Retinal pigment epithelial cell (primary cell): ENCODE measurements at places on chromosomes 2 and 18.

DNA sequence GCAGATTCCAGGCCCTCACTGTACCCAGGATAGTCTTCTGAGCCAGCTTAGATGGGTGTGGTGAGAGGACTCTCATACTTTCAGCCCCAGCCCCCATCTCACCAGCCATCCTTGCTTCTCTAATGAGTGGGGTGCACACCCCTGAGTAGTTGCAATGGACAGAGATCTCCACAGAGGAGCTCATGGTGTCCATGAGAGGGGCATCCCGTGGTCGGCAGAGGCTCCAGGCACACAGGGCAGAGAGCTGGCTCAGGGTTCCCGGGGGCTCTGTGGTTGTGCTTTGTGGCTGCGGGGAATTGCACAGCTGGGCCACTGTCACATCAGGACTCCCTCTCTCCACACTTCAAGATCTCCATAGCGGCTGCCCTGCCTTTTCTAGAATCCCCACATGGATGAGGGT is 226.0 kb upstream of the PXDN start:
- no peak for DNase-seq

DNA sequence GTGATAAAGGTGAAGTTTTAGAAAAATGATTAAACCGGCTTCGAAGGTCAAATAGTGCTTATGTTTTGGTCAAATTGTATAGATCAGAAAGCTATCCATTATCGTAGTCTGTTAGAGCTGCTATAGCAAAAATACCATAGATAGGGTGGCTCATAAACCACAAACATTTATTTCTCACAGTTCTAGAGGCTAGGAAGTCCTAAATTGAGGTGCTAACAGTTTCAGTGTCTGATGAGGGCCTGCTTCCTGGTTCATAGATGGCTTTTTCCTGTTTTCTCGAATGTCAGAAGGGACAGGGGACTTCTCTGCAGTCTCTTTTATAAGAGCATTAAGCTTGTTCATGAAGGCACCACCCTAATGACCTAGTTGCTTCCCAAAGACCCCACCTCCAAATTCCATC is 186.6 kb upstream of the ERBB4 start:
- DNase-seq = no peak

- DNase-seq = peak; percentile 77
Observed at GRCh38 chr2:19901442-19902215, at the start of gene TTC32. Gene TTC32 (minus strand): TSS chr2:19901983. CDS start chr2:19901854, 129 bp downstream.

DNA sequence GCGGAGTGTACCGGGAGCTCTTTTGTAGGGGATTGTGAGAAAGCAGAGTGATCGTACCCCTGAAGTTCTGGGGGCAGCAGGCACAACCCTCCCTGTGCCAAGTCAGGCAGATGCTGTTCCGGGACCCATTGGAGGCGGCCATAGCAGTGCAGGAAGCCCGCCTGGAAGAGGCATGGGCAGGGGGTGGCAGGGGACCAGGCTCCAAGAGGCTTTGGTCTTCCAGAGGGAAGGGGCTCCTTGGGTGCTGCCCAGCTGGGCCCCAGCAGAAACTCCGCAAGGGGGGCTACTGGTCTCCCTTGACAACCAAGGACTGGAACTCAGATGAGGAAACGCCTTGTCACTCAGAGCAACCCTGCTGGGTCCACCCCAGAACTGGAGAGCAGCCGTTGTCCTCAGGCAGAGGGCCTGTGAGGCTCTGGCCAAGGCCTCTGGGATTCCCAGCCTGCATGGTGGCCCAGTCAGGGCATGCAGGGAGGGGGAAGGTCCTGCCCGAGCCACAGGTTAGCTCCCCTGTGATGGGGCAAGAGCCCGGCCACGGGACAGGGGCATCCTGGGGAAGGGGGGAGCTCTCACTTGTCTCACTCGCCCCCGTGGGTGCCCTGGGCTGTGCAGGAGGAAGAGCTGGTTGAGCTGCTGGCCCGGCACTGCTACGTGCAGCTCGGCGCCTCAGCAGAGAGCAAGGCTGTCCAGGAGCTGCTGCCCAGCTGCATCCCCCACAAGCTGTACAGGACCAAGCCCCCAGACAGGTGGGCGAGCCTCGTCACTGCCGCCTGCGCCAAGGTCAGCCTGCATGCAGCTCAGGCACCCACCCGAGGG is 21.0 kb upstream of the GPR17 start:
- DNase-seq = no peak

DNA sequence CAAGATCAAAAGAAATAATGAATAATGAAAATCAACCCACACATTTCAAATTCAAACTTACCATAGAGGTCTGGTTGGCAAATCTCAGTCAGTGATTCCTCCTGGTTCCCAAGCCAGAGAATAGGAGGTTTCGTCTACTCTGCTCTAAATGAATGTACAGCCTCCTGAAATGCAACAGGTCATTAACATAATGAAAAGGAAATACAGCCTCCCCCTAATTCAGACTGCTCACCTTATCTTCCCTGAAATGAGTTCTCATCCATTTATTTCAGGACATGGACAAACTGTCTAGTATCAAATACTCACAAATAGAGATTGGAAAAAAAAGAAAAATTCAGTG is 43.4 kb upstream of the CYTIP start:
- DNase-seq = no peak

DNA sequence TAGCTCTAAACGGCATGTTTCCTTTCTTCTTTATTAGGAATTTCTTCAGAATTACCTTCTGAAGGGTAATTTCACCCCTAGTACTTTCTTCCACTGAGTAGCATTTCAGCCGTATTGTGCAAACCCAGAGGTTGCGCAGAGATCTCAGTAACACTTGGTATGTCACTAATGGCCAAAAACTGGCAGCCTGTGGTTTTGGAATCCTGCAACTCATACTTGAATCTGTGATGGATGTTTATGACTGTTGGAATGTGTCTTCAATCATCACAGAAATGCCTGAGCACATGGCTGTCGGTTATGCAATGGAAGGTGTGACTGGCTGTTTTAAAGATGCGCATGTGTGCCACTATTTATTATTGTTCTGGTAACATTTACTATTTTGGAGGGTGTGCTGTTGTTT is 100.0 kb downstream of the COLEC12 start:
- DNase-seq = no peak

- no peak for DNase-seq
Observed at GRCh38 chr18:8413751-8414150, 195.5 kb upstream of the RAB12 start.

GRCh38 chr2:229265727-229266126 is 5.4 kb downstream of the PID1 start:
- no peak for DNase-seq

GRCh38 chr18:37674570-37674969 is 109.0 kb upstream of the CELF4 start:
- DNase-seq = no peak

DNA sequence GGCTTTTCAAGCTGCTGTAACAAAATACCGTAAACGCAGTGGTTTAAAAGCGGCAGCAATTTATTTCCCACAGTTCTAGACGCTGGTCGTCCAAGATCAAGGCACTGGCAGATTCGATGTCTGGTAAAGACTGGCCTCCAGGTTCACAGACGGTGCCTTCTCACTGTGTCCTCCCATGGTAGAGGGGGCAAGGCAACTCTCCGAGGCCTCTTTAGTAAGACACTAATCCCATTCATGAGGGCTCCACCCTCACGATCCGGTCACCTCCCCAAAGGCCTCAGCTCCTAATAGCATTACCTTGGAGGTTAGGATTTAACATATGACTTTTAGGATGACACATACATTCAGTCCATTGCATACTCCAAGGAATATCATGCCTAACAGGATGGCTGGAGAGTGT is 117.2 kb downstream of the SH3RF3 start:
- no peak for DNase-seq

- no peak for DNase-seq
Observed at GRCh38 chr2:237900891-237901831, 41.7 kb downstream of the RAMP1 start.

GRCh38 chr2:31234683-31235503 is 941 bp downstream of the EHD3 start:
- no peak for DNase-seq

- DNase-seq = no peak
Observed at GRCh38 chr2:12678186-12678585, 38.5 kb upstream of the TRIB2 start.

DNA sequence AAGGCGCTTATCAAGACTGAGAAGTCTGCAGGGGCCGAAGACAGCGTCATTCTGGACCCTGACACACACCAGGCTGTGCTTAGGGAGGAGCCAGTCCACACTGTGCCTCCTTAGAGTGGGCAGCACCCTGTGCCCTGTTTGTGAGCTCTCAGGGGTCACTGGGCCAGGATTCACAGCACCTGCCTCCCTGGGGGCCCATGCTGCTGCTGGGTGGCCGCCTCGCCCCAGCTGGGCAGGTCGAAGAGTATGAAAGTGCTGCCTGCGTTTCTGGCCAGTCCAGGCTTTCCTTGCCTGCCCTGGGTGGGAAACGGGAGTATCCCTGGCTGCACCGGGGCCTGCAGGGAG is 15.4 kb upstream of the GPR55 start:
- DNase-seq = no peak

GRCh38 chr2:101737478-101738255 is 40.2 kb downstream of the MAP4K4 start:
- no peak for DNase-seq

DNA sequence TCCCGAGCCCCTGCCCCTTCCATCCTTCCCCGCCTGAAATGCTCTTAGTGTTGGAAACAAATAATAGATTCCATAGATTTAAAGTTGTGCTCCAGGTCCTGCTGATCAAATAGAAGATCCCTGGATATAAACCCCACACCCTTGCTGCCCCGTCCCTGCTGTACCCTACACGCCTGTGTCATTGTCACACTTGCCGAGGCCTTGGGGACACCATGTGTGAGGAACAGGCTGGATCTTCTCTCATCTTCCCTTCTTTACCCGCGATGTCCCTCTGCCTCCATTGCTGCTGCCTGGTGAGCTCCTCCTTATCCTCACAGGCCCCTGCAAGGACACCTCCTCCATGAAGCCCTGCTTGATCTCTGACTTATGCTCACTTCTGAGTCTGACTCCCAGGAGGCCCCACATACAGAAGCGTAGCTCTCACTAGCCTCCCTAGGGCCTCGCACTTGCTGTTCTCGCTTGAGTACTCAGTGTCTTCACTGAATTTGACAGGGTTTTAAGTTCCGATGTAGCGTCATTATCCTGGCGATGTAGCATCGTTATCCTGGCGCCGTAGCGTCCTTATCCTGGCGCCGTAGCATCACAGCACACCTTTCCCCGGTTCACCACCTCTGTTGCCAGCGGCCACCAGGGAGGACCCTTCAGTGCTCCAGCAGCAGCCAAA is 221.9 kb downstream of the NDUFA10 start:
- no peak for DNase-seq

- no peak for DNase-seq
Observed at GRCh38 chr2:158599609-158600008, 142.9 kb downstream of the PKP4 start.

GRCh38 chr18:8121101-8121500 is 488.1 kb upstream of the RAB12 start:
- no peak for DNase-seq

GRCh38 chr2:62435720-62436119 is 70.3 kb downstream of the TMEM17 start:
- no peak for DNase-seq

DNA sequence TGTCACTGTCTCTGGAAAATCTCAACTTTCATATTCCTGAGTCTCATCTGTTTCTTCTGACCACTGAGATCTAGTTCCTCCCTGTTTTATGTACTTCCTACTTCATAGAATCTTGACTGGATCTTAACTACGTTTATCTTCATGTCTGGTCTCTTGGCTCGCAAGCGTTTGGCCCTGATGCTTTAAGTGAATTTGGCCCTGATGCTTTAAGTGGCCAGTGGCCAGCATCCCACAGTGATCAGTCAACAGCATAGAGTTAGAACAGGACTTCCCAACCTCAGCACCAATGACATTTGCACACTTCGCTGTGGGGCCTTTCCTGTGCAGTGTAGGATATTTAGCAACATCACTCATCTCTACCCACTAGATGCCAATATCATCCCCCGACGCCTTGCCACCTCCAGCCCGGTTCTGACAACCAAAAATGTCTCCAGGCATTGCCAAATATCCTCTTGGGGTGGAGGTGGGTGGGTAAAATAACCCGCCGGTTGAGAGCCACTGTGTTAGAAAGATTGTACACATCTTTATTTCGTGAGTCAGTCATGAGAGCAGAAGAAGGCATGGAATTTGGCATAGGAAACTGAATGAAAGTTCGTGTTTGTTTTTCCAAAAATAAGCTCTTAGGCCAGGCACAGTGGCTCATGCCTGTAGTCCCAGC is 12.2 kb downstream of the TM4SF20 start:
- no peak for DNase-seq

DNA sequence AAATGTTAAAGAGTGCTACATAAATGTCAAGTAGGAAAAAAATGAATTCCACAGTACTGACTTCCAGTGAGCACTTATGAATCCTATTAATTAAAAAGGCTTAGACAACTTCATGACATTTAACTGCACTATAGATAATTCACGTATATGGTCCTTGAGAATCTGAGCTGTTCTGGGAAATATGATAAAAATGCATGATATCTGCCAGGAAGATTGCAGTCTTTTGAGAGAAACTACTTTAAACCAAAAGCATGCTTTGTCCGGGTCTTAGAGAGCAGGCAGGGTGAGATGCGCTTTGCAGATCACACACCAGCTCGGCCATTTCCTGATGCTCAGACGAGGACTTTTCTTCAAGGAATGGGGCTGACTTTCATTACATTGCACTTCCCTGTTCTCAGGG is 42.6 kb downstream of the CMPK2 start:
- no peak for DNase-seq
